ENCODE measurements at places on chromosomes 2 and 18. TPM values are rescaled to one million over a fixed set of nuclear protein-coding genes. Genes with fewer than 3 reads are reported as not detected.

GRCh38 chr18:58195278-58195765 lies 151.3 kb downstream of the NEDD4L start:
- no peak for DNase-seq

SLC9A2 gene
- total RNA-seq = not detected

DNA sequence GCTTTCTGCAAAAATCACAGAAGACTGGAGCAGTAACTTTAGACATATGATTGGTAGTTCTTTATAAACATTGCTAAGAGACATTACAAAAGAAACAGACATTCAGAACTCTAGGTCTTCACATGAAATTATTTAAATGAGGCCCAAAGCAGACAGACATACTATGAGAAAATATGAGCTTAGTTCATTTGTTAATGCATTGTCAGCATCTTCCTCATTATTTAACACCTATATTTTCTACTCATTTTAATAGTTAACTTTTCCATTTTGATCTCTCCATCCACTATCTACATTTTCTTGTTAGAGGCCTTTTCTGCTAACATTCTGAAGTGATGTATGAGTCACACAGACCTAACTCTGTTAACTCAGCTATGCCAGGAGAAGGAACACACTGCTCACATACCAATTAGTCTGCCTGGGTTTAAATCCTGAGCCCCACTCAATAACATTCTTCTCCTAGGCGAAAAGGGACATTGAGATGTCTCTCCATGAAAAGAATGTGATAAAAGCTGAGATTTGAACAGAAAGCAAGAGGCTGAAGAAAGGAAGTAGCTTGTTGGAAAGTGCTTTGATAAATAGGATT lies 400.3 kb upstream of the PKDCC start:
- DNase-seq = no peak

DNA sequence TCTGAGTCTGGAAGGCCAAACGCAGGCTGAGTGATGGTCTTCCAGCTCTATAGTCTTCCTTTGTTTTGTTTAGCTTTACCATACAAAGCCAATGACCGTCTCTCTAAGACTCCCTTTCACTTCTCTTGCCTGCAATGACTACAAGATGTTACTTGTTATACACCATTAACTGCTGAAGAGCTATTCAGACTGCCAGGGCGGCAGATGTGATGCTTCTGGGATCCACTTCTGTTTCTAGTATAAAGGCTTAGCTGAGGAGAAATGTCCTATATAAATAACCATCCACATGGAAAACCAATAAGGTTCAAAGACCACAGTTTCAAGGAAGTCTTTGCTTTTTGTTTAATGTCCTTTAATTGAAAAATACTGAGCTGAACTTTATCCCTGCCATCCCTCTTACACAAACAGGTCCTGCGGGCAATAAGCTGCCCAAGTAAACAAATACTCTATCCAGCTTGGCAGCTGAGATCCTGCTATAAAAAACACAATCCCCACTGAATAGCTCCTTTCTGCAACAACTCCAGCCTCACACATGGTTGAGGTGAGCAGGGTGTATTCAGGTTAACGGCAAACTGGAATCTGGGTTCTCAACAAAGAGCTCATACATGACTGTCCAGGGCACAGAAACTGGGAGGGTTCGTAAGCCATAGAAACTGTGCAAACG lies 124.6 kb downstream of the VIT start:
- DNase-seq = no peak

CERKL gene
- not detected for total RNA-seq

NRP2 gene
- 16.6 TPM for total RNA-seq

KATNAL2 gene
- total RNA-seq = 4.1 TPM

GRCh38 chr18:38074298-38074876 lies 508.8 kb upstream of the CELF4 start:
- no peak for DNase-seq

- no peak for DNase-seq
Observed at GRCh38 chr2:196533772-196534397, 105.6 kb upstream of the CCDC150 start.

All from left cardiac atrium (tissue), 4 donors.